ENCODE measurements at places on chromosomes 5 and 9.

GRCh38 chr5:167642779-167643517, 648.5 kb upstream of the WWC1 start:
- peak; percentile 82 for DNase-seq

GRCh38 chr5:173025651-173026050, 30.5 kb upstream of the CREBRF start:
- no peak for DNase-seq

GRCh38 chr9:108903420-108904103, 30.4 kb downstream of the ELP1 start:
- DNase-seq: peak; percentile 41

- no peak for DNase-seq
Observed at GRCh38 chr5:31954091-31954490, 220.0 kb downstream of the GOLPH3 start.

GRCh38 chr9:82894961-82895821, 167.8 kb downstream of the RASEF start:
- no peak for DNase-seq

- no peak for DNase-seq
Observed at GRCh38 chr9:128887914-128888350, 6.0 kb downstream of the LRRC8A start.

GRCh38 chr5:50441493-50441955, 436 bp upstream of the EMB start:
- peak; percentile 4 for DNase-seq

- no peak for DNase-seq
Observed at GRCh38 chr9:602716-603115, 238.8 kb upstream of the DMRT1 start.

- no peak for DNase-seq
Observed at GRCh38 chr5:142100307-142100706, 8.3 kb upstream of the NDFIP1 start.

DNA sequence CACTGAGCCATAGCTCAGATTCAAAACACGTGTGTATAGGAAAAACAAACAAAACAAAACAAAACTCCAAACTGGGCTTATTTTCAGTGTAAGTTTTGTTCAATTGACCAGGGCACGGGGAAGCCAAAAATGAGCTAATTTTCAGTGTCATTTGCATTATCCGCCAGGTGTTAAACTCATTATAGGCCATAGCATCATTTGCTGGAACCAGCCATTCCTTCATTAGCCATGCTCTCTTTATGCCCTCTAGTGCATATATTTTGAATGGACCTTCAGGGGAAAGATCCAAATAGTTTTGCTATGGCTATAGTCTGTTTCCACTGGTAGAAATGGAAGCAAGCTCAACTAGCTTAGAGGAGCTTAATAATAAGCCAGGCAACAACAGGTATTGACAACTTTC, 1205.2 kb upstream of the DMAC1 start:
- no peak for DNase-seq

GRCh38 chr5:103119070-103119764, 721 bp downstream of the GIN1 start:
- DNase-seq: no peak
